Activated T-helper 2 cell treated with anti-CD3 and anti-CD28 coated beads, Interferon-gamma antibody, Interleukin-2, Interleukin-4, amounts not matched to agents 10 μg/mL and 5 μg/mL and 100 μg/mL, durations not matched to agents 14 hours and 24 hours and 36 hours (primary cell): ENCODE measurements at places on chromosomes 1 and 21. TPM values are rescaled to one million over a fixed set of nuclear protein-coding genes. Genes with fewer than 3 reads are reported as not detected.

TNFRSF25 gene
- 88.0 and 89.7 TPM in 2 replicates for total RNA-seq

KRTAP11-1 gene
- total RNA-seq, result not detected in 2 replicates

TCEA3 gene
- 3.3 and 5.6 TPM in 2 replicates for total RNA-seq

DNA sequence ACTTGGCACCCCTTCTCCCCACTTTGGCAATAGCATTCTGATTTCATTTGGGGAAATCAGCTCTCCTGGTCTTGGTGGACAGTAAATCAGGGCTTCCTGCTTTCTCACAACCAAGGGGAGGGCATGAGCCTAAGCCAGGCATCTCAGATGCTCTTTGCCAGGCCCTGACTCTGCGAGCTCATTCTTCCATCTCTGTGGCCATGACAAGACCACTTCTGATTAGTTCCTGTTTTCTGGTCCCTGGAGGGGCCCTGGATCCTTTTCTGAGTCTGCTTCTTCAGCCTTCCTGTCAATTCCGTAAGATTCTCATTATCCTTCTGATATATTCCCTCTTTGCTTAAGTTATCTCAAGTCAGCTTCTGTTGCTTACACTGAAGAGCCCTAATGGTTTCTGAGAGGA lies 210.4 kb downstream of the HIVEP3 start:
- H3K4me1 ChIP-seq, result peaks cover 8% of the 10 kb centered on the region
- no peak for DNase-seq
- H3K36me3 ChIP-seq, result no peaks in the 10 kb centered on the region

- H3K27ac ChIP-seq, result no peak overlapping the region
- no peak overlapping the region for H3K4me3 ChIP-seq
- H3K27me3 ChIP-seq, result no peaks in the 10 kb centered on the region
- DNase-seq, result no peak
- H3K4me1 ChIP-seq, result no peaks in the 10 kb centered on the region
- H3K36me3 ChIP-seq, result no peaks in the 10 kb centered on the region
Measured at GRCh38 chr1:80993154-80993980, 807.4 kb upstream of the ADGRL2 start.

GRCh38 chr1:26493267-26493666 lies 21.0 kb downstream of the HMGN2 start:
- H3K27me3 ChIP-seq, result no peaks in the 10 kb centered on the region
- no peaks in the 10 kb centered on the region for H3K36me3 ChIP-seq
- peaks cover 8% of the 10 kb centered on the region for H3K4me1 ChIP-seq
- DNase-seq, result no peak
- no peak overlapping the region for H3K4me3 ChIP-seq
- H3K27ac ChIP-seq, result no peak overlapping the region

- no peak overlapping the region for H3K4me3 ChIP-seq
- no peaks in the 10 kb centered on the region for H3K36me3 ChIP-seq
- H3K4me1 ChIP-seq, result no peaks in the 10 kb centered on the region
- no peak overlapping the region for H3K27ac ChIP-seq
- no peaks in the 10 kb centered on the region for H3K27me3 ChIP-seq
- no peak for DNase-seq
Measured at GRCh38 chr21:21632926-21633325, 634.7 kb downstream of the NCAM2 start.

- H3K27me3 ChIP-seq, result no peaks in the 10 kb centered on the region
- H3K4me3 ChIP-seq, result no peak overlapping the region
- peaks cover 10% of the 10 kb centered on the region for H3K36me3 ChIP-seq
- H3K4me1 ChIP-seq, result peaks cover 2% of the 10 kb centered on the region
- DNase-seq, result no peak
Measured at GRCh38 chr1:6385488-6386191, 7.9 kb downstream of the ACOT7 start.

GRCh38 chr1:56097713-56098112 lies 481.6 kb downstream of the PLPP3 start:
- no peaks in the 10 kb centered on the region for H3K36me3 ChIP-seq
- no peak for DNase-seq
- no peaks in the 10 kb centered on the region for H3K27me3 ChIP-seq
- no peak overlapping the region for H3K4me3 ChIP-seq
